COR-L47 (cell line): ENCODE measurements at places on chromosomes 13 and 19.
A peak's percentile ranks its signal among the peaks of the same experiment; 100 is the strongest.

GRCh38 chr13:64688893-64689677, 2541.1 kb downstream of the PCDH9 start:
- DNase-seq: no peak

DNA sequence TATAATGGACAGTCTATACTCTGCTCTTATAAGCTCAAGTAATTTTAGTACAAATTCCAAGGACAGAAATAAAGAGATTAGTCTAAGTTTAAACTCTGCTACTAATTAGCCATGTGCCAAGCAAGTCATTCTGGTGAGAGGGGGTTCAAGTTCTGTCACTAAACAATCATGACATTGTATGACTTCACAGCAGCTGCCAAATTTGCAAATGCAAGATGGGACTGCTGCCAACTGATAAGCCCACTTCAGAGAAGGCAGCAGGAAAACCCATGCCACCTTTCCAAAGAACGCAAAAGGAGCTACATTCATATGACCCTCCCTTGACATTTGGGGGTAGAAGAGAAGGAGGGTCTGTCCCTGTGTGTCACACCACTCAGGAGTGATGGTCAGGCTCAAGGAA, 60.7 kb upstream of the RFXAP start:
- peak; percentile 33 for DNase-seq

GRCh38 chr19:2840794-2841791, at the start of gene ZNF555:
ZNF555 (plus strand) TSS chr19:2841475; CDS start chr19:2841573, 98 bp downstream.
- DNase-seq: peak; percentile 75

DNA sequence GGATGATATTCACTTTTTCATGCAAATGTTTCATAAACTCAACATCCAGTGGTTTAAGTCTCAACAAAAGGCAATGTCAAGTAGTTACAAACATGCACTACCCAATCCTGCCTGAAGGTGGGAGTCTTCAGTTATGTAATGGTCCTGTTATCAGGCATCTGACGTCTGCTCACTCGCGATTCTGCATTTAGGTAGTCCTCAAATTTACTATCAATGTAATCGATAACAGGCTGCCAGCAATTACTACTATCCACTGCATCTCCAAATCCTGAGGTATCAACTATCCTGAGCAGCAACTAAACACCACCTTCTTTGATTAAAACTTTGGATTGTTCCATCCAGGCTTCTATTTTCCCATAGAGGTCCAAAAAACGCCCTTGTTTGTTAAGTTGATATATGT, 51.2 kb downstream of the NLRP12 start:
- DNase-seq: peak; percentile 35

DNA sequence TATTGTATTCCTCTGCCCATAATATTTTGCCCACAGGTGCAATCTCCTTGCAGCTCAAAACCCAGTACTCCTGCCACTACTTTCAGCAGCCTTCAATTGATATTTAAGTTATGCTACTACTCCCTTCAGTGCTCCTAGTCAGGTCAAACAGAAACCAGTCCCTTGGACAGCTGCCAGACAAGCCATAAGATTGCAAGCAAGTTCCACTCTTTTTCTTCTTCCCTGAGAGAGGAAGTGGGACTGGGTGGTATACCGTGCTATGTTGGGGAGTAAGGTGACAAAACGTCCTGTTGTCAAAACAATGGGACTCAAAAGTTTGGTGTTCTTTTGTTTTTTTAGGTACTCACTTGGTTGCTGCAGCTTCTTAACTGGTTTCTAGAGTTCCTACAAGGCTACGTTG, 63.1 kb upstream of the FRY start:
- no peak for DNase-seq

DNA sequence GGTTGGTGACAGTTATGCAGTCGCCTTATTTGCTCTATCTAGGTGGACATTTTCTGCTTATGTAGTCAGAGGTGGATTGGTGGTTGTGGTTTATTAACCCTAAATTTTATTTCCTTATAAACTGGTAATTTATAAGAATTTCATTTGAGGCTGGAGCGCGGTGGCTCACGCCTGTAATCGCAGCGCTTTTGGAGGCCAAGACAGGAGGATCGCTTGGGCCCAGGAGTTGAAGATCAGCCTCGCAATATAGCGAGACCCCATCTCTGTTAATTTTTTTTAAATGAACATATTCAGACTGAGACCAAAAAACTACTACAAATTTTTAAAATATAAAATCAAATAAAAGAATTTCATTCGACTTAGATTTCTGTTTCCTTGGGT, 810 bp downstream of the ZNF627 start:
- DNase-seq: no peak

DNA sequence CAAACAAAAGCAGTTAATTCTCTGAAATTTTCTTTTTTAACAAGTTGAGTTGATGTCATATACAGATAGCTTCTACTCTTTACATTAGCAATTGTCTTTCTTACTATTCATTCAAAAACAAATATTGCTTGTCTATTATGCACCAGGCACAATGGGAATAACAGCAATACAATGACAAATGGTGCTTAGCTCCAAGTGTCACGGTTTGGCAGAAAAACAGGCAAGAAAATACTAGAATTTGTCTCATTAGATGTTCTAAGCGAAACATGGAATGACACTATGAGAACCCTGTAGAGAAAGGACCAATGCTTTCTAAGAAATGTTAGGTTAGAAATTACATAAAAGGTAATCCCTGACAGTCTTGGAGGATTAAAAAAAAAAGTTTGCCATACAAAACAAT, 187.6 kb downstream of the PCDH9 start:
- no peak for DNase-seq

GRCh38 chr19:40445780-40446262, 1.7 kb upstream of the SERTAD3 start:
- DNase-seq: no peak

DNA sequence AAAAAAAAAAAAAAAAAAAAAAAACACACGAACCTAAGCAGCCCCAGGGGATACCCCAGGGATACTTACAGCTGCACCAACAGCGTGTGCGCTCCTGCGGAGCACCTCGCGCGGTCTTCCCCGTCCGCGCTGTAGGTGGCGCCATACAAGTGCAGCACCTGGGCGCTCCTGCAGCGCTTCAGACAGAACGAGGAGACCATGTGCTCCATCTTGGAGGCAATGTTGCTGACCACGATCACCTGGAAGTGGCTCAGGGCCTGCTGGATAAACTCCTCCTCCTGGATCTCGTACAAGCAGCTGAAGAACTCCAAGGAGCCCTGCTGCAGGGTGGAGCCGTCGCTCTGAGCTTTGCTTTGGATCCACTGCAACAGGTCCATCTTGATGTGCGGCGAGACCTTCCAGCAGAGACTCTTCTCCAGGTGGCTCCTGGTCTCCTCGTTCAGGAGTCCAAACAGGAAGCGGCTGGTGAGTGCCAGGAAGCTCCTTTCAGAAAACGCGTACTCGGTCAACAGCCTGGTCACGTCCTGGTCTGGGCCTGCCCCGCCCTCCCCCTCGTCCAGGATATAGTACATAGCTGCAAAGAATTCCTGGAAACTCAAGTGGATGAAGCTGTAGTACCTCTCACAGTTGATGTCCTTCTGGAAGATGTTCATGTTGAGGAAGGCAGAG, 14.5 kb downstream of the NLRP12 start:
- no peak for DNase-seq

- peak; percentile 14 for DNase-seq
Observed at GRCh38 chr13:72317346-72318109, 409.9 kb downstream of the MZT1 start.

GRCh38 chr19:12695997-12696365, 450 bp downstream of the FBXW9 start:
- no peak for DNase-seq

GRCh38 chr19:23801803-23802202, 43.1 kb upstream of the ZNF681 start:
- DNase-seq: no peak

DNA sequence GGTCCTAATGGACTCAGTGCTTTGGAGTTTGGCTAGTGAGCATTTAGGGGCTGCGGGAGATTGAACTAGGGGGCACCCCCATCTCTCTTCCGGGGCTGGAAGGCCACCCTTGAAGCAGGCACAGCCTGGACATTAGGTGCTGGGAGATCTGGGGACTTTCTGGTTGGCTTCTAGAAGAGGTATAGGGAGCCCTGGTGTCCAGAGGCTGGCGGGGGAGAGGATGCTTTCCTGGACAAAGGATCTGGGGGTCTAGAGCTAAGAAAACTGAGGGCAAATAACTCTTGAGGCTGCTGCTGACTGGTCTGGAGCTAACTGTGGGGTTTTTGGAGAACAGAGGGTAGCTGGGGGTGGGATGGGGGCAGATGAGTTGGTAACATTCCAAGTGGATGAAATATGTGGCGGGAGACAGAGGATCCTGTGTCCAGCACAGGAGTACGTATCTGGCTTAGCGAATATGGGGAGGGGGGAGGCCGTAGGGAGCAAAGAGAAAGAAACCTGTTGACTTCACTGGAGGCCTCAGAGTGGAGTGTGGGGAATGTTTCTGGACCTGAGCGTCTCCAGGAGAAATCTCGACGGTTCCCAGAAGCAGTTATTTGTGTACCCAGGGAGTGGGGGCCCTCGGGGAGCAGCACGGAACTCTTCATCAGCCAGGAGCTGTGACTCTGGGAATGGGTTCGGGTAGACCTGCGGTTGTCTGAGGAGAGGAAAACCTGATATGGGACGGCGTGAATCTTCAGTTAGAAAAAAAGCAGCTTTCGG, 1.4 kb downstream of the HNRNPUL1 start:
- DNase-seq: peak; percentile 3

DNA sequence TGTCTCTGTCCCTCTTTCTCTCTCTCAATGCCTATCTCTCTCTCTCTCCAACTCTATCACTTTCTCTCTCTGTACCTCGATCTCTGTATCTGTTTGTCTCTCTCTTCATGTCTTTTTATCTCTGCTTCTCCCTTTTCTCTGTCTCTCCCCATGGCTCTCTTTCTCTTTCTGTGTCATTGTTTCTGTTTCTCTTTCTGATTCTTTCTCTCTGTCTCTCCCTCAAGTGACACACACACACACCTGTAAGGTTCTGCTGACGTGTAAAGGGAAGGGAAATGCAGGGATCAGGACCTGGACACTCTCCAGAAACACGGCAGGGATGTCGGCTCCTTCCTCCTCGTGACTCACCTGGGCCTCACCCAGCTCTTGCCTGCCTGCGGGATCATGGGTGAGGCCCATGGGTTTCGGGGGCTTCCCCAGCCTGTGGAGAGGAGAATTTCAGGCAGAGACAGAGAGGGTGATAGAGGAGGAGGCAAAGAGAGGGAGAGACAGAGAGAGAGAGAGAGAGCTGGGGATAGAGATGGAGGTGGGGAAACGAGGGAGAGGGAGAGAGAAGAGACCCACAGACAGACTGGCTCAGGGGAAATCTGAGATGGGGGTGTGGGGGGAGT, 5.4 kb upstream of the PLAUR start:
- no peak for DNase-seq

- peak; percentile 49 for DNase-seq
Observed at GRCh38 chr13:111215081-111216047, 100.3 kb downstream of the ARHGEF7 start.

GRCh38 chr19:52148256-52148655, 8.5 kb upstream of the ZNF616 start:
- no peak for DNase-seq

DNA sequence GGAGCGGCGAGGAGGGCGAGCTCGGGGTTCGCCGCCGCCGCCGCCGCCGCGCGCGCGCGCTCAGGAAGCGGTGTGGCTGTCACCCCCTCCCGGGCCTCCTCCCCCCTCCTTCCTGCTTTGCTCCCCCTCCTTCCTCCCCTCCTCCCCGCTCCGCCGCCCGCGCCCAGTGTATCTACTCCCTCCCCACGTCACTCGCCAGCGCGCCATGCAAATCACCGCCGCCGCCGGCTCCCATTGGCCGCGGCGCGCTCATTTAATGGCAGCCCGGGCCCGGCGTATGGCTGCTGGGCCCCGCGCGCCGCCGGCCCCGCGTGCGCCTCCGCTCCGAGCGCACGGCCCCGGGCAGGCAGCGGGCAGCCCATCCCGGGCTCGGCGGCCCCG, 335 bp upstream of the SOX1 start:
- peak; percentile 99 for DNase-seq

DNA sequence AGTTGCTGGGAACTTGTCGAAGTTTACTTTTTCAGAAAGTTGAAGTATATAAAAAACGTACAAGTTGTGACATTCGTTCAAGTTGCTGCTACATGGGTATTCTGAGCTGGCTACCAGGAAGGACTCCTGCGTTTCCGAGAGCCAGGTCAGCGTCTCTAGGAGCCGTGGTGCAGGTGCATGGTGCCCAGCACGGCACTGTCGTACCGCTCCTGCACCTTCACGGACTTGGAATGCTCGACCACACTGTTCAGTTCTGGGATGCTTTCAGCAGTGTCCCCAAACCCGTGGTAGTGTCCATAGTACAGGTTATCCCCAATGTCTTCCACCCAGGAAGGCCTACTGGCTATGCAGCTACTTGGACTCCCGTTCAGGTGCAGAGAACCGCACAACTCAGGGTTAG, 35.4 kb downstream of the ANKRD10 start:
- no peak for DNase-seq

DNA sequence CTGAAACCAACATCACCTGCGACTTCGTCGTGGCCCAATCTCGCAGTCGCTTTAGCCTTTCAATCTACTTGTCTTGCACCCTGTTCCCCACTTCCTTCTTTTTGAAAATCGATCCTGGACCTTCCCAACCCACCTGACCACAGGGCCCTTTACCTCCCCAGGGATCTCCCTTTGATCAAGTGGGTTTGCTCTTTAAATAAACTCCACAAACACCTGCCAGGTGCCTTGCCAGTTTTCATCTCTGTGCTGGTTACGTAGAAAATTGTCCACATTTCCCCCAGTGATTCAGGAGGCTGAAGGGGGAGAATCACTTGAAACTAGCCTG, 14.5 kb upstream of the RAB20 start:
- DNase-seq: no peak

DNA sequence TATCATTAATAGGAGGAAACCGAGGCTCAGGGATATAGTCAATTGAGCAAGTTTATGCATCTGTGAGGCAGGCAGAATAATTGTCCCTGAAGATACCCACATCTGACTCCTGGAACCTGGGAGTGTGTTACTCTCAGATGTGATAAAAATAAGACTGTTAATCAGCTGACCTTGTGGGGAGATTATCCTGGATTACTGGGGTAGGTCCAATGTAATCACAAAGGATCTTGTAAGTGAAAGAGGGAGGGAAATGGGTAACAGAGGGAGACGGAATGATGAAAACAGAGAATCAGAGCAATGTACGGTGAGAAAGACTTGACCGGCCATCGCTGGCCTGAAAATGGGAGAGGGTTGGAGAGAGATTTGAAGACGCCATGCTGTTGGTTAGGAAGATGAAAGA, 3.2 kb upstream of the EDDM13 start:
- DNase-seq: no peak

DNA sequence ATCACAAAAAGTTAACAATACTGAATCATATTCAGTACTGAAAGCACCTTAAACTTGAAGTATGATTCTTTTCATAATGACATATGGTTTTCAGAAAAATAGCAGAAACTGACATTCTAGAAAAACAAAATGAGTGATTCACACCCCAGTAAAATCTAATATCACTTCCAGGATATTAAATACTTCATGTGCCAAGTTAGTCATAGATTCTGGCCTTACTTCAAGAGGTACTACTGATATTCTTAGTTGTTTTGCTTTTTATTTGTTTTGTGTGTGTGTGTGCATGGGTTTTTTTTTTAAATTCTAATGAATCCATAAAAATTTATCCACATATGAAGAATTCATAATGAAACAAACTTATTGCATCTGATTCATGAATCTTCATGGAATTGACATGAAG, 207.9 kb upstream of the UFM1 start:
- no peak for DNase-seq

GRCh38 chr13:75181906-75182305, 300.1 kb downstream of the TBC1D4 start:
- no peak for DNase-seq
